ENCODE measurements at places on chromosomes 2 and 18.
A peak's percentile ranks its signal among the peaks of the same experiment; 100 is the strongest.

GRCh38 chr2:88690591-88691338, 708 bp upstream of the RPIA start:
- DNase-seq: peak; percentile 62

DNA sequence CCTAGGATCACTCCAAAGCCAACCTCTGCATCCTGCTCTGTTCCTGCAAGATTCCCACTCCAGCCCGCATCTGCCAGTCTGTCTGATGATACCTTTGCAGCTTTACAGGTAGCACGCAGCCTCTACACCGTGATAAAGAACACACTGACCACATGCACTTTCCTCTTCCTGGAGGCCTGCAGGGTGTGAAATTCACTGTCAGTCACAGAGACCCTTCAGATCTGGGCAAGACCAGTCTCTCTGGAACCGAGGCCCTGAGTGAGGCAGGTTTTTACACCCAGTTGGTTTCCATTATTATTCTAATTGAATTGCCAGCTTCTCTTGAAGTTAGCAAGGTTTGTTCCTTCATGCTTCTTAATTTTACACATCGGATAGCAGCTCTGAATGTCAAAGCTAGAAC, 30.5 kb upstream of the TWIST2 start:
- DNase-seq: no peak

DNA sequence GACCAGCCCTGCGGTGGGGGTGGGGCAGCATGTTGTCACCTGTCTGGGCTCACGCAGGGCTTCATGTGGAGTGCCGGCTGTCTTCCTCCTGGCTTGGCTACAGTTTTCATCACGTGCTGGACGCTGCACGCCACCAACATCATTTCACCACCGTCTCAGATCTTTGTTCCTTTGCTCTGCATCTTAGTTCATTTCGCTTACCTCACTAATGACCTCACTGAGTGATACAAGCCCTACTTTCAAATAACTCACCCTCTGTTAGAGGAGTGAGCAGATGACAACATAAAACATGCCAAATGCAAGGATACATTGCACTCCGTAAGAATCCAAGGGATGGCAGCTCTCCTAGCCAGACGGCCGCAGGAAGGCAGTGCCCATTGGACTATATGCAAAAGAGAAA, 527.5 kb downstream of the GALR1 start:
- DNase-seq: no peak

DNA sequence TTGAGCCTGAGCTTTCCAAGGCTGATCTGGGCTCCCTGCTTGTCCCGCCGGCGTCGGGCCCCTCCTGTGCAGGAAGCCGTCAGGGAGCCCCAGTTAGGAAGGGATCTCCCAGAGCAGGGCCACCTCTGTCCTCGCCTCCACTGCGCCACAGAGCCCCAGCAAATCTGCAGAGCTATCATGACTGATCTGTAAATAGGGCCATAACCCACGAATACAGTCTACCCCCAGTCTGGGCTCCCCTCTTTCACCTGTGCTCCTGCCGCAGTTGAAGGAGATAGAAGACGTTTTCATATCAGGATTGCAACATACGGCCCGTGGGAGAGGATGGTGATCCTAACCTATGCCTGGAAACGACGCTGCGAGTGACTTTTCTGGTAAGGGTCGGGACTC, 138.7 kb downstream of the PTGR3 start:
- no peak for DNase-seq

DNA sequence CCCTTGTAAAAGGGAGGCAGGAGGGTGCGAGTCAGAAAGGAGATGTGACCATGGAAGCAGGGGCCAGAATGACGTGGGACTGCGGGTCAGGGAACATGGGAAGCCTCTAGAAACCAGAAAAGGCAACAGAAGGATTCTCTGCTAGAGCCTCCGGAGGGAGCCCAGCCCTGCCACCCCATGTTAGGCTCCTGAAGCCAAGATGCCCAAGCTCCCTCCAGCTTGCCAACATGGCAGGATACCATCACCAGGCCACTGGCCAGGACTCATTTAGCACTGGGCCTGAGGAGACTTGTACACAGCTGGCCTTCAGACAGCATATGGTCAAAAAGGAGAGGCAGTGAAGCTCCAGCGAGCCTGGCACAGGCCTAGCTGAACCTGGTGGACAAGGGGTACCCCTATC, 5.6 kb downstream of the TMEM247 start:
- DNase-seq: no peak

DNA sequence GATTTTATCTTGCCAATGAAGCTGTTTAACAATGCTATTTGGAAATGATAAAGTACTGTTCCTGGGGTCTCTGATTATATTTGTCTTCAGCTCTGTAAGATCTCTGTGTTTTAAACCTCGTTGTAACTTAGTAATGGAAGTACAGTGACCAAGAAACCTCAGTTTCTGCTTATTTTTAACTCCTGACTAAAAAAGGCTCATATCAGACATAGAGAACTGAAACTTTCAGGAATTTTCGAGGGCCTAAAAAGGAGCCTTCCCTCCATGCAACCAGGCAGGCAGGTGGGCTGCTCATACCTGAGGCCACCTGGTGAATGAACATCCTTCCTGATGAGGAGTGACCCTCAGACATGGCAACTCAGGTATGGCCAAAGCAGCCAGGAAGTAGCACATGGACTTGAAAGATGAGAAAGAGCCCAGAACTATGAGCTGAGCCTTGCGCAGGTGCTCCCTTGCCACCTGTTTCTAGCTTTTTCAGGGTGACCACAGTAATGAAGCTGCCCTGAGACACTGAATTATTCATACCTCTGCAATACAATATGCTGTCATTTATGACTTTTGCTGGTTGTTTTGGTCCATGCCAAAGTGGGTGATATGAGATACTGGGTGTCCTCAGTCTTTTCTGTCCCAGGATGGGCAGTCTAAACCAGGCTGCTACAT, 23.9 kb downstream of the MYO3B start:
- DNase-seq: no peak

GRCh38 chr2:151021747-151022452, 239.8 kb downstream of the RBM43 start:
- no peak for DNase-seq

- no peak for DNase-seq
Measured at GRCh38 chr2:70472221-70472890, 81.3 kb downstream of the TGFA start.

DNA sequence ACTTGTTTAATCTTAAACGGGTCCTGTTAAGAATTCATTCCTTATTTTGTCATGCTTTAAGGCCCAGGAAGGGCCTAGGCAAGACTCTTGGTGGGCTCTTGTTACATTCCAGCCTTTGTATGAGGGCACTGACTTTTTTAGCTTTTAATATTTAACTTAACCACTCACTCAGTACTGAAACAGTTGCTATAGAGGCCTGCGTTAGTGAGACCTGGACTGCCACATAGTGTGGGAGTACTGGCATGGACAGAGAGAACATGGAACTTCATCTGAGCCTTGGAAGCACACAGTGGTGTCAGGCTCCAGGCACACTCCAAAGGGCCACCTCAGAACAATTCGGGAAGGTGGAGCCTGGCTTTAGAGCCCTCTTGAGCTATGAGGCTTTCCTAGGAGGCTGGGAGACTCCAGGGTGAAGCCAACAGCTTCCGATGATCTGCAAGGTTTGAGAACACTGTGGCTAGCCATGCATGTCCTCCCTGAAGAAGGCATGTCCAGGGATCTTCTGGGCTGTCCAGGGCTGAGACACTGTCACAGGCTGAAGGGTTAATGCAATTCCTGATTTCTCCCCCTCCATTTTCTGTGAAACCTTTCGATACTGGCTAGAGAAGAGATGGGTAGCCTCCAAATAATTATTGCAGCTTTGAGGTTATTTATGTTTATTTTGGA, 155.4 kb upstream of the ACAA2 start:
- no peak for DNase-seq

GRCh38 chr2:187552828-187553681, 1.2 kb downstream of the TFPI start:
- no peak for DNase-seq

- no peak for DNase-seq
Measured at GRCh38 chr2:220120041-220120440, 492.6 kb downstream of the SLC4A3 start.

GRCh38 chr2:234954551-234954992, 2.8 kb downstream of the SH3BP4 start:
- DNase-seq: no peak

GRCh38 chr2:1414121-1414520, 858 bp downstream of the TPO start:
- no peak for DNase-seq

GRCh38 chr2:235227590-235227989, 266.3 kb upstream of the AGAP1 start:
- DNase-seq: no peak

DNA sequence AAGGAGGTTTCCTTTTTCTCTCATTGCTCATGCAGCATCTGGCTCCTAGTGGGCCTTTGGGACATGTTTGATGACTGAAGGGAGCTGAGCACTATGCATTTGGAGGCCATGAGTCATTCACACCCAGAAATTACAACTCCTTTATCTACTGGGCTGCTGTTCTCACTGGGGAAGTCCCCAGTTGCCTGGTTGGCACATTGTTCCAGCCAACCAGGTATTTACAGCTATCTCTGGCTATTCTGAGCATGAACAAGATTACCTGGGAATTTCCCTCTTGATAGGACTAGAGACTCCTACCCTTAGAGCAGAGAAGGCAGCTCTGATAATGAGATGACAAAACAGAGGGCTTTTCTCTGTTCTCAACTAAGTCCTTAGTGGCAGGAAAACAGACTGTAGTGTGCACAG, 206.5 kb downstream of the SETBP1 start:
- DNase-seq: peak; percentile 57

- DNase-seq: no peak
Measured at GRCh38 chr2:209340522-209340921, 83.3 kb upstream of the MAP2 start.

- no peak for DNase-seq
Measured at GRCh38 chr2:17643031-17643615, 102.6 kb downstream of the VSNL1 start.

GRCh38 chr2:155630760-155631159, 701.8 kb downstream of the NR4A2 start:
- no peak for DNase-seq

DNA sequence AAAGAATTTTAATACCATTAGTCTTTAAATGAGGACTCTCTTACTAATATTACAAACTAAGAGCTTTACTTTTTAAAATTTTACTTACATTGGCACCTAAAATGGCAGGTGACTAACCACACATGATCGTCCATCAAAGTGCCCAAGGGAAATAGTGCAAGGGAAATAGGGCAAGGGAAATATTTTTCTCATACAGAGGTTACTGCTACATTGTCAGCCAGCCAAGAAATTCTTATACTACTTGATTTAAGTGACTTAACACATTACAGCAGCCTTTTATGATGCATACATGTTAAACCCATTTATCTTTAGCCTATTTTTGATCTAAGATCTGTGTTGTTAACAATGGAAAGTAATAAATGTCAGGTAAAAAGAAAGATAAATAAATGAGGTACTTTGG, 587.2 kb upstream of the PKDCC start:
- DNase-seq: no peak

DNA sequence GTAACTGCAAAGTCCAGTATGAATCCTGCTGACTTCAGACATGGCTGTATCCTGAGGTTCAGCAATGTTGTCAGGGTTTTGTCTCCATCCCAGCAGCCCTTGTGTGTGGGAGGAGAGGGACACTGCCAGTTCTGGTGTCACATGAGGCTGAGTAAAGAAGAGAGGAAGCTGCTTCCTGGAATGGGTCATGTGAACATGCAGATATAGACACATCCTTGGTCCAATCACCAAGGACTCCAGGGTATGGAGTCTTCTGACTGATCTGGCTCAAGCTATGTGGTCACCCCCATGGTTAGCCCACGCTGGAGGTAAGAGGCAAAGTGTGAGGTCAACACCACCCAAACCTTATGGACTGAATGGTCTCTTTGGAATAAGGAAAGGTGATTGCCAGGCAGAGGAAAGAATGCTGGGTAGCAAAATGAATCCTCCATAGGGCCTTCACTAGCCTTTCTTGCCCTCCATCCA, 134.4 kb upstream of the SLC1A4 start:
- DNase-seq: no peak

GRCh38 chr18:3777719-3778118, 327.7 kb downstream of the TGIF1 start:
- no peak for DNase-seq

Measured in activated naive CD4-positive, alpha-beta T cell treated with Interleukin-2 at 50 U/mL for 16 hours (primary cell).